ENCODE measurements at places on chromosomes 7 and 10.

GRCh38 chr10:73838827-73839226 lies 27.4 kb upstream of the NDST2 start:
- no peak for DNase-seq

DNA sequence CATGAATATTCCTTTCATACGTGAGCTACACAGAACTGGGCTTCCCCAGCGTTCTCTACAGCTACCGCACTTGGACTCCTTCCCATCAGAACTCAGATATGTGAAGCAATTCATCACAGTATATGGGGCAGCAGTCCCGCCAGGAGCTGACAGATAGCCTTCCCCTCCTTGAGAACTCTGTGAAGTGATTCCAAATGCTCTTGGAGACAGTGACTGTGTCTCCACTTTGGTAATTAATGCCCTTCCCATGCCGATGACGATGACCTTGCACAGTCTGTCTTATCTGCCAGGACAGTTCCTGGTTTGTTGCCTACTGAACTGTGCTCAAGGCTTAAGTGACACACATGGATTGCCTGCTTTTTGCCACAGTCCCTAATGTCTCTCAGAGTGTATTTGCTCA lies 75.0 kb upstream of the AFAP1L2 start:
- DNase-seq, result no peak

DNA sequence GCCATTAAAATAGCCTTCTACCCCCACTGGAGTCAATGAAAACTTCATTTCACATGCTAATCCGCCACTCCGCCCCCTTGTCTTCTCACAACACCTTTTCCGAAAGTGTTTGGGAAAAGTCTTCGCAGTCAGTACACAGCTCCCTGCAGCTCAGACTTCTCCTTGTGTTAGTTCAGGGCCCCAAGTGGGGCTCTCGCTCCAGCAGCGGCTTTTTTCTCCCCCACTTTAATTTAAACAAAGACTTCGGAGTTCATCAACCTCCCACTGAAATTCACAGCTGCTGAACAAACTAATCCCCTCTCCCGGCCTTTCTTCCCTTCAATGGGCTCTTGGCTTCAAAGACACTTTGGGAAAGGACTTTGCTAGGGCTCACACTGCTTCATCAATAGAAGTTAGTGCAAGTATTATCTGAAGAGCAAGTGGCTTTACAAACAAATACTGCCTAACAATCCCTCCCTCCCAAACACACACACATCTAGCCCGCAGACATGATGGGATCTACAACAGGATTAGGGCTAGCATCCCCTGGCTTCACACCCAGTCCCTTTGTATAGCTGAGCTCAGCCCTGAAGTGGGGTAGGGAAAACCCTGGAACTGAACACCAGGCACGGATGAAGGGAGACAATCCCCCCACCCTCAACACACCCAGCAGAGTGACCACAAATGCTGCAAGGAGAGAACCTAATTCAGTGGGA lies 23.1 kb downstream of the WNT8B start:
- no peak for DNase-seq

DNA sequence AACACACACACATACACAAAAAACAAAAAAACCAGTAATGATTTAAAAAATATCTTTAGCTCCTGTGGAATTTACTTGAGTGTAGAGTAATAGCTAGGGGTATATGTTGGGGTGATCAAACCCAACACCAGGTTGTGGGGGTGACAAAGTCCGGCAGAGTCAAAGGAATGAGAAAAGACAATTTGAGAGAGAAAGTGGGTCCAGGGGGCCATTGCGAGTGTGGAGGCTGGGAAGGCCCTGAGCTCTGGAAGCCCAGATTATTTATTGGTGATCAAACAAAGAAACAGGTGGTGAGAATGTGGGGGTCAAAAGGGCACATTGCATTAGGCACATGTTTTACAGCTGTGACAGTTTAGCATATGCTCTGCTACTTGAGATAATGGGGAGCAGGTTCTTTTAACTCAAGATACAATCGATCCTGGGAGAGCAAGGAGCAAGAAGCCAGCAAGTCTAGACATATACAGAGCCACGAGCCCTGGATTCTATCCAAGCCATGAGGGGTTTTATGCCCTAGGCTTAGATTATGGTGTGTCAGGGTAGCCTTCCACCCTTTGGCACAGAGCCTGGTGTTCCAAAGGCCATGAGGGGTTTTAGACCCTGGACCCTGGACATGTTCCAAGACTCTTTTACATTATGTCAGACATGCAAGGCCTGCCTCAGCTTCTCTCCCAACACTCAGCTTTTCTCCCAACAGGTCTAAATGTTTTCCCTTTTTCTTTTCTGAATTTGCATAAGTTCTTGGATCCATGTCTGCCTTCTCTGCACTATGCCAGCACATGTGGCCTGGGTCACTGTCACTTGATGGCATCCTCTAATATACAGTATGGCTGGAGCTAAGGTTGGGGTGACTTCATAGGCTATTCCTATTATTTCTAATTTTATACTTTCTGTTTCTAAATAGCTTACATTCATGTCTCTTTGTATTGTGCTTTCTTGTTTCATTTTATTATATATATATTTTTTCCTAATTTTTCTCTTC lies 48.6 kb upstream of the MKI67 start:
- no peak for DNase-seq

GRCh38 chr10:44921061-44921460 lies 9.9 kb downstream of the TMEM72 start:
- DNase-seq, result no peak

GRCh38 chr7:26657686-26658388 lies 206.6 kb downstream of the SKAP2 start:
- DNase-seq, result no peak

DNA sequence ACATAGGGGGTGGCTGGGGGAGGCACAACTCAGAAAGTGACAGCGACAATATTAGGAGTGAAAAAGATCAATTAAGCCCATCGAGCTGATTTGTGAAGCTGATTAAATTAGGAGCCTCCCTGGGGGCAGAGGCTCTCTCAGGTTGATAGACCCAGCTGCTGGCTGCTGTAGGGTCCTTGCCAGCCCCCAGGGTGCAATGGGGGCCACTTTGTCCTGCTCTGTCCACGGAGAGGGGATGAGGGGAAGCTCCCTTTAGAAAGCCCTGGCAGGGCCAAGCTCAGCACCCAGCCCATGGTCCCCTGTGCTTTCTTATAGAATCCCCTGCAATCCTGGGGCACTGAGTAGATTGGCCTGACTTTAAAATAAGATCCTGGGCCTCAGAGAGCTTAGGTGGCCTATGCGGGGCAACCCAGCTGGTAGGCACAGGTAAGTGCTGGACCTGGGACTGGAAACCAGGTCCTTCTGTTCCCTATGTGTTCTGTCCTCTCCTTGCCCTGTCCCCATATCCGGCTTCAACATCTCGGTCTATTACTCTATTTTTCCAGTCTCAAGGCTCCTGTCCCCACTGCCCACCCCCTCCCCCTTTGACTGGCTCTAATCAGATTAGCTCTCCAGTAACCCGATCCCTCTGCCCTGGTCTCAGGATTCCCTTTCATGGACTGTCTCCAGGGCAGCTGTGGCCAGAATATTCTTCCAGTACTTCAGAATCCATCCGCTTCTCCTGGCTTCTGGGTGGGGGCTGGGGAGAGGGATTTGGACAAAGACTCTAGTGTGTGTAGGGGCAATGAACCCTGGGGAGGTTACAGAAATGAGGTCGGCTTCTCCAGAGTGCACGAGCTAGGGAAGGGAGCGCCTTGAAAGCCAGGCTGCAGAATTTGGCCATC lies 259.6 kb downstream of the RPS24 start:
- DNase-seq, result no peak

GRCh38 chr7:72019436-72019835 lies 392.7 kb downstream of the CALN1 start:
- DNase-seq, result no peak

DNA sequence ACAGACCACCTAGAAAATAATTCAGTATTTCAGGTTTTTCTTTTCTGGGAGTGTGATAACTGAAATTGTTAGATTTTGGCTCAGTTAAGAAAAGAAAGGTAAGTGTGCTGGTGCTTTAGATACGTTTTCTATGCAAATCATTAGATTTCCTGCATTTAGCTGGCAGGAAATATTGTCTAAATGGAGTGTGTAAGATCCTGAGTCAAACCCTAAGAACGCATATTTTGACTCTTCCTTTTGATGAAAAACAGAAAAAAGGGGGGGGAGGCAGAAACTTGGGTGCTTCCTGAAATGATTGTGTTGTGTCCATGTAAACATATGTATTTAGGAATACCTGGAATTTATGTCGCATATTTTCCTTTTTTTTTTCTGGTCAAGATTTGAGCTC lies 1.2 kb downstream of the GRK5 start:
- DNase-seq, result no peak

DNA sequence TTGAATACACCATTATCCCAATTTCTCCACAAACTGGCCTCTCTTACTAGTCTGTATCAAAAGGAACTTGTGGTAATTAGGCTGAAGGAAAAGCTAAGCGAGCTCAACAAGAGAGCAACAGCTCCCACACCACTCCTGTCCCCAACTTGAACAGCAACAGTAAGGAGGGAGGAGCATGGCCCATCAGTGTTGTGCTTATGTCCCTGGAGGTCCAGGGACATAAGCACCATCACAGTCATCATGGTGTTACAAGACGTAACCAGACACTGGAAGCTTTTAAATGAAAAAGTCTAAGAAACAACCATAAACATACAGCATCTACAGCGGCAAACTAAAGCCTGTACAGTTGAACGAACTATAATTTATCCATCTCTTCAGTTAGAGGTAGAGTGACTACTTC lies 989 bp downstream of the ERLIN1 start:
- peak; percentile 17 for DNase-seq

GRCh38 chr10:4034907-4035598 lies 250.0 kb upstream of the KLF6 start:
- no peak for DNase-seq

- no peak for DNase-seq
These were observed 33.5 kb upstream of the AUTS2 start for GRCh38 chr7:69564454-69565417.

GRCh38 chr10:122350893-122351292 lies 23.6 kb upstream of the PLEKHA1 start:
- no peak for DNase-seq

DNA sequence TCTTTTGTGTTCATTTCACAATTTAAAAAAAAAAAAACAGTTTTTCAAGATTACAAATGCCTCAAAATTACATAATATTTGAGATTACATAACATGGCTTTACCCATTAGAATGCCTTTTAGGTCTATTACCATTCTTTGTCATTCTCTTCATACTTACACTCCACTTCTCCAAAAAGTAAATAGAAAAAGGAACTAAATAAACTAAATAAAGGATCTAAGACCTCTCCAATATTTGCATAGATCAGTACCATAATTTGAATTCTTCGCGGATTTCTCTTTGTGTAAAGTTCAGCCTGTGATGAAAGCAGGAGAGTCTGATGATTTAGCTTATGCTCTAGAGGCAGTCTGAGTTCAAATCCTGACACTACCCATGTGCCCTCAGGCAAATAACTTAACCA lies 56.4 kb upstream of the C1GALT1 start:
- no peak for DNase-seq

GRCh38 chr7:106964466-106964865 lies 80.0 kb upstream of the PRKAR2B start:
- DNase-seq, result no peak

- no peak for DNase-seq
These were observed 46.5 kb downstream of the ABLIM1 start for GRCh38 chr10:114611617-114612016.

GRCh38 chr7:157355784-157356511 lies 19.1 kb downstream of the DNAJB6 start:
- DNase-seq, result no peak

DNA sequence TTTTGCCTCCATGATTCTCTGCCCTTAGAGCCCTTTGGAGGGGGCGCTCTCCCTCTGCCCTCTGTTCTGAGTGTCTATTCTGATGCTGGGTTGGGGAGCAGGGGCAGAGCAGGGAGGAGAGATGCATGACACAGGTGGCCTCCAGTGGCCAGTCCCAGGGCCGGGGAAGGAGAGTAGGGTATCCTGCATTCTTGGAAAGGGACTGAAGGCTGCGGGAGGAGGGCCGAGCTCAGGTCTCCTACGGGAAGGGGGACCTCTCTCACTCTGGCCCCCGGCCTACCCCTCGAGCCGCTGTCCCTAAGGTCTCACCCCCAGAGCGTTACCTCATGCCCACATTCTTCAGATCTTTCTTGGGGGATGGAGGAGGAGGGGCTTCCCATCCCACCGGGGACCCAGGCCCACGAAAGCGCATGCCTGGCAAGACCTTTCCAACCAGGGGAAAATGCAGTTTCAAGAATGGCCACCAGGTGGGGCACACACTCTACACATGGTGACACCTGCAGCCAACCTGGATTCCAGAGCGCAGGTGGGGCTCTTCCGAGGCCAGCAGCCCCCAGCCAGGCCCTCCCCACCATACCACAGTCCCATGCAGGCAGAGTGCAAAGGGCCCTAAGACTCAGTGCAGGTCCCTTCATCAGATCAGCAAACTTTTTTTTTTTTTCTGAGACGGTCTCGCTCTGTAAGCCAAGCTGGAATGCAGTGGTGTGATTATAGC lies 86.4 kb downstream of the MYL10 start:
- peak; percentile 47 for DNase-seq

- DNase-seq, result no peak
These were observed 63.7 kb downstream of the GRM8 start for GRCh38 chr7:127189074-127189473.

- DNase-seq, result no peak
These were observed 21.2 kb downstream of the DMTF1 start for GRCh38 chr7:87173471-87173870.

- no peak for DNase-seq
These were observed 6.1 kb downstream of the LMOD2 start for GRCh38 chr7:123661765-123662164.

DNA sequence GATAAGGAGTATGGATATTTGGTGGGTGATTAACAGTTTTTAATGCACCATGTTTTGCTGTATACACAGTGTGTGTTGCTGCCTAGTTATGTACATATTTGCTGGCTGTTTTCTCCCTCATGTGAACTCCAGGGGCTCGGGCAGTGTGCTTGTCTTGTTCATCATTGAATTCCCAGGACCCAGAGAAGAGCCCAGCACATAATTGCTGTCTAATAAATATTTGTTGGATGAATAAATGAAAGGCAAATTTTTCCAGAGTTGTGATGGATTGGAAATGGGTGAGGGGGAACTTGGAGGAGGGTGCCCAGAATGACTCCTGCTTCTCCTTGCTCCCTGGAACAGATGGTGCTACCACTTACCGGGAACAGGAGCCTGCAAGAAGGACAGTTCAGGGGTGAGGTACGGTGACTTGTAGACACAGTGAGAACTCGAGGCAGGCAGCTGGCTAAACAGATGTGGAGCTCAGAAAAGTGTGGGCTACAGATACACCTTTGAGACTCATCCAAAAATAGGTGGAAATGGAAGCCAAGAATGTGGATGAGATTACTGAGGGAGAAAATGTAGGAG lies 586.8 kb upstream of the MGMT start:
- no peak for DNase-seq

GRCh38 chr10:113053881-113054280 lies 103.8 kb downstream of the TCF7L2 start:
- DNase-seq, result no peak

- no peak for DNase-seq
These were observed 150.9 kb downstream of the SEMA3A start for GRCh38 chr7:84043661-84044191.

GRCh38 chr10:115957786-115958442 lies 315.1 kb downstream of the GFRA1 start:
- DNase-seq, result no peak

All from CMK (cell line).